ENCODE measurements at places on chromosomes 13 and 19.

GRCh38 chr13:94706101-94706842 lies 6.1 kb downstream of the SOX21 start:
- ATAC-seq = no peak

DNA sequence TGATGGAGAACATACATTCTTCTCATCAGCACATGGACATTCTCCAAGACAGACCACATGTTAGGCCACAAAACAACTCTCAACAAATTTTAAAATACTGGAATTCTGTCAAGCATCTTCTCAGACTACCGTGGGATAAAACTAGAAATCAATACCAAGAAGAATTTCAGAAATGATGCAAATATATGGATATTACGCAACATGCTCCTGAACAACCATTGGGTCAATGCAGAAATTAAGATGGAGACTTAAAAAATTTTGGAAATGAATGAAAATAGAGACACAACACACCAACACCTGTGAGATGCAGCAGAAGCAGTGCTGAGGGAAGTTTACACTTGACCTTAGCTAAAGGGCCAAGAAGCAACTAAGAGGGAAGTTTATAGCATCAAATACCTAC lies 162.8 kb downstream of the CACNA1A start:
- ATAC-seq = no peak

GRCh38 chr19:55109527-55110291 lies 7.7 kb downstream of the PPP1R12C start:
- peak; percentile 22 for ATAC-seq

- no peak for ATAC-seq
Observed at GRCh38 chr13:93927431-93927830, 552.1 kb downstream of the DCT start.
